NCI-H345 (cell line): ENCODE measurements at places on chromosomes 12 and 14.

- no peak for DNase-seq
Measured at GRCh38 chr12:1777798-1778197, 42.6 kb upstream of the LRTM2 start.

DNA sequence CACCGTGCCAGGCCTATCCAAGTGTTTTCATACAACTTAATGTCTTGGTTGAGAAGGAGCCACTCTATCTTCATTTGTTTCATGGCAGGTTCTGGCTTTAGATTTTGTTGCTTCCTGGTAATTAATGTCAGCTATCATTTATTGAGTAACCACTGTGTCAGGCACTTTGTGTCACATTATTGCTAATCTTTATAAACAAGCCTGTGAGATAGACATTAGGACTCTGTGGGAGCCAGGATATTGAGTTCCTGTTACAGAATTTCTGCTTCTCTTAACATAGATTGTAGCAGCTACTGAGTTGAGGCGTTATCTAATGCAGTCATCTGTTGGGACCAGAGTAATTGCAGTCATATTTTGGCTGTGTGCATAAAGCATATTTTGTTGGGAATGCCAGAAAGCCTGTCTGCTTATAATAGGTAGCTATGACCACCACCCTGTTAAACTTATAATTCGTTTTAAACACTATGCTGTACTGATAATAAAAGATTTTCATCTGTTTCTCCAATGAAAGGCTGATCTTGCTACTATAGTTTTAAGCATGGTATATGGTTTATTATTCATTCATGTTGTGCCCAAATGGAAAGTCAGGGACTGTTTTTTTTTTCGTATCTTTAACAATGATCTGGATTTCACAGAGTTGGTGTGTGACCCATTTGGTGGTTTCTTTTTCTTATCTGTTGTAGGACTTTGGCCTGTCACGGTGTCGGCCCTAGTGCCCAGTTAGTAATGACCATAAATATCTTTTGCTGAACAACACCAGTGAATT is 432.6 kb downstream of the PCNX1 start:
- no peak for DNase-seq

- DNase-seq = no peak
Measured at GRCh38 chr12:118330421-118331018, 42.2 kb downstream of the TAOK3 start.

- DNase-seq = no peak
Measured at GRCh38 chr12:92942905-92943304, 13.8 kb upstream of the EEA1 start.
